ENCODE measurements at places on chromosomes 16 and 17.

GRCh38 chr17:68697850-68698361, 96.7 kb upstream of the FAM20A start:
- no peak for DNase-seq

DNA sequence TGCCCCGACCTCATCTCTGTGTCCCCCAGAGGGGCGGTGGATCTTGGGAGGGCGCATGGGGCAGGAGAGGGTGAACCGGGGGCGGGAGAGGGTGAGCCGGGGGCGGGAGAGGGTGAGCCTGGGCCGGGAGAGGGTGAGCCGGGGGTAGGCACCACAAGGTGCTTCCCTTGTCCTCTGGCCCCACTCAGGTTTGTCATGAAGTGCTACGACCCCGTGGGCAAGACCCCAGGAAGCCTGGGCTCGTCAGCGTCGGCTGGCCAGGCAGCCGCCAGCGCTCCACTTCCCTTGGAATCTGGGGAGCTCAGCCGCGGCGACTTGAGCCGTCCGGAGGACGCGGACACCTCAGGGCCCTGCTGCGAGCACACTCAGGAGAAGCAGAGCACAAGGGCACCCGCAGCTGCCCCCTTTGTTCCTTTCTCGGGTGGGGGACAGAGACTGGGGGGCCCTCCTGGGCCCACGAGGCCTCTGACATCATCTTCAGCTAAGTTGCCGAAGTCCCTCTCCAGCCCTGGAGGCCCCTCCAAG, 18.9 kb downstream of the ASPSCR1 start:
- DNase-seq = no peak

DNA sequence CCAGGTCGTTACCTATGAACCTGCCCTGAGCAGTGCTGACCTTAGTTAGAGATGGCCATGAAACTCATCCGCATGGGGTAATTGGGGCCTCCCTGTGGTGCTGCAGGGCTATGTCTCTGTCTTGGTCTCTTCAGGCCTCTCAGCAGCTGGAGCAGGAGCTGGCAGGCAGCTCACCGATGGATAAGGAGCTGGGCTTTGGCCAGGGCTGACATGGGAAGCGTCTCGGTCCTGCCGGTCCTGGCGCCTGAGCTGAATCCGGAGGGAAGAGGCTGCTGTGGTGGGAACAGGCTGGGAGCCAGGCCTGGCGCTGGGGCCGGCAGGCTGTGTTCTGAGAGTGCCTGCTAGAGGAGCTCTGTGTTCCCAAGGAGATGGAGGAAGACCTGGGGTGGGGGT, 10.1 kb downstream of the IL32 start:
- no peak for DNase-seq

GRCh38 chr16:29720703-29721102, 25.1 kb downstream of the C16orf54 start:
- DNase-seq = no peak

GRCh38 chr16:11618107-11618717, 31.5 kb upstream of the LITAF start:
- no peak for DNase-seq

DNA sequence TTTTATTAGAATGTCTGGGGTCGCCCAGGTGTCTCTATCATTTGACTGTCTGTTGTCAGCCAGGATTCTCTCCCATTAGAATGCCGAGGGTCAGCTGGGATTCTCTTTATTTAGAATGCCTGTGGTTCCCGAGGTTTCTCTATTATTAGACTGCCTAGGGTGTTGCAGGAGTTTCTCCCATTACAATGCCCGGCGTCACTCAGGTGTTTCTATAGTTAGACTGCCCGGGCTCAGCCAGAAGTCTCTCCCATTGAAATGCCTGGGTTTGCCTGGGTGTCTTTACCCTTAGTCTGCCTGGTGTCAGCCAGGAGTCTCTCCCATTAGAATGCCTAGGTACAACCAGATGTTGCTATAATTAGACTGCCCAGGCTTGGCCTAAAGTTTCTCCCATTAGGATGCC, 2252.0 kb downstream of the TP53TG3F start:
- DNase-seq = no peak

GRCh38 chr16:3879258-3879886, 1.1 kb downstream of the CREBBP start:
- DNase-seq = no peak

- no peak for DNase-seq
These were observed 700.2 kb downstream of the KCNJ2 start for GRCh38 chr17:70869402-70870085.

- no peak for DNase-seq
These were observed 102.1 kb downstream of the PITPNC1 start for GRCh38 chr17:67479148-67479547.
